ENCODE measurements at places on chromosomes 2 and 18.
A peak's percentile ranks its signal among the peaks of the same experiment; 100 is the strongest.

GRCh38 chr2:181311837-181312236, 145.3 kb upstream of the ITGA4 start:
- peak; percentile 46 for DNase-seq
- no peaks in the 10 kb centered on the region for H3K27me3 ChIP-seq
- H3K36me3 ChIP-seq: no peaks in the 10 kb centered on the region
- peaks cover 62% of the 10 kb centered on the region for H3K4me1 ChIP-seq
- peak overlapping the region; percentile 94 for H3K27ac ChIP-seq

- no peaks in the 10 kb centered on the region for H3K27me3 ChIP-seq
- H3K27ac ChIP-seq: no peak overlapping the region
- no peaks in the 10 kb centered on the region for H3K36me3 ChIP-seq
- no peak for DNase-seq
- no peak overlapping the region for H3K4me3 ChIP-seq
Measured at GRCh38 chr2:129199501-129199900, 780.0 kb upstream of the RAB6C start.

GRCh38 chr2:168585700-168586099, 129.6 kb downstream of the CERS6 start:
- no peak overlapping the region for H3K27ac ChIP-seq
- peaks cover 5% of the 10 kb centered on the region for H3K36me3 ChIP-seq
- H3K4me1 ChIP-seq: peaks cover 47% of the 10 kb centered on the region

DNA sequence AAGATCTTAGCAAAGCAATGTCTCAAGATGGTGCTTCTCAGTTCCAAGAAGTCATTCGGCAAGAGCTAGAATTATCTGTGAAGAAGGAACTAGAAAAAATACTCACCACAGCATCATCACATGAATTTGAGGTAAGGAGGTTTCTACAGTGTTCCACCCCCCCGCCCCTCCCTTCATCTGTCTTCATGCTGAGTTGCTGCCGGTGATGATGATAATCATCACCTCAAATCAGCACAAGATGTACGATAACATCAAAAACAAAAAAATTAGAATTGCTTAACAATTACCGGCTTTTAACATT, 14.6 kb downstream of the UGP2 start:
- no peaks in the 10 kb centered on the region for H3K27me3 ChIP-seq
- H3K36me3 ChIP-seq: peaks cover 6% of the 10 kb centered on the region
- peaks cover 34% of the 10 kb centered on the region for H3K4me1 ChIP-seq
- H3K4me3 ChIP-seq: no peak overlapping the region
- DNase-seq: no peak

DNA sequence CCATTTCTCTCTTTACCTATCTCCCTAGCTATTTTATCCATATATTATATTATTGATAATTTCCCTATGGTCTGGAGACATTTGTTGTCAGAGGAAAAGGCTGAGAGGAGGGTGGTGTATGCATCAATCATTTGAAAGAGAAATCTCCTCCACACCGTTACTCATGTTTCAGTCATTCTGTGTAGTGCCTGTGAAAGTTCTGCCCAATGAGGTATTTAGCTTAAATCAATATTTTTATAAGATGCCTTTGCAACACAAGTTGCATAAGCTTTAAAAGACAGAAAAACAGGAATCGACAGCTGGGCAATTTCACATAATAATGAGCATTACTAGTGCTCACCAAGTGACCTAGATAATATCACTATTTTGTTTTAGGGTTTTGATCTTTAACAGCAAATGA, 363.7 kb upstream of the FSIP2 start:
- no peaks in the 10 kb centered on the region for H3K27me3 ChIP-seq
- H3K4me3 ChIP-seq: no peak overlapping the region
- no peaks in the 10 kb centered on the region for H3K36me3 ChIP-seq
- H3K4me1 ChIP-seq: no peaks in the 10 kb centered on the region

DNA sequence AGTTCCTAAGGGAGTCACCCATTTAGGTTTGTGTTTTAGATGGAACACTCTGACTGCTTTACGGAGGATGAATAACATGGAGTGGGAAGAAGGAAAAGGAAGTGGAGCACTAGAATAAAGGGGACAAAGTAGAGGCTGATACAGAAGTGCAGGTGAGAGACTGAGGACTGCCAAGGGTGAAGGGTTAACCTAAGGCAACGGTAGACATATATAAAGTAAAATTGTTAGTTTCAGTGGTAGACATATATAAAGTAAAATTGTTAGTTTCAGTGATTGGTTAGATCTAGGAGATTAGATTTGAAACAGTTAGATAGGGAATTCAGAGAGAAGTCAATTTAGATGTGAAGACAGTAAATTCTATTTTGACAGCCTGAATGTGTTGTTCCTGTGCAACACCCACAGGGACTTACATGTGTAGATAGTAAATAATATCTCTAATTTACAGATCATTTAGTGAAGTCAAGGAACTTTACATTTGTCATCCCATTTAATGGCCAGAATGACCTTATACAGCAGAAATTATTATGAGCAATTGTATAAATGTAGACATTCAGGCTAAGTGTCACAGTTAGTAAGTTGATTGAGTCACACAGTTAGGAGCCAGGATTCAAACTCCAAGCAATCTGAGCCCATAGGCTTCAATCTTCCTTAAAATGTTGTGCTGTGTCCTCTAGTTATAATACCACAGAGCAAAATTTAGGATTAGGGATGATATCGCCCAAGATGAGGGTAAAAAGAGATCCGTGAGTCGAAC, 270.8 kb upstream of the UBE2E3 start:
- H3K4me1 ChIP-seq: no peaks in the 10 kb centered on the region
- no peaks in the 10 kb centered on the region for H3K36me3 ChIP-seq
- no peaks in the 10 kb centered on the region for H3K27me3 ChIP-seq
- H3K27ac ChIP-seq: no peak overlapping the region

- DNase-seq: no peak
- H3K4me3 ChIP-seq: no peak overlapping the region
- peaks cover 91% of the 10 kb centered on the region for H3K4me1 ChIP-seq
- no peaks in the 10 kb centered on the region for H3K36me3 ChIP-seq
Measured at GRCh38 chr2:45888167-45888566, 236.7 kb downstream of the PRKCE start.

GRCh38 chr18:30359521-30359920, 683.0 kb downstream of the DSC3 start:
- no peaks in the 10 kb centered on the region for H3K36me3 ChIP-seq
- no peaks in the 10 kb centered on the region for H3K27me3 ChIP-seq
- no peak for DNase-seq
- H3K4me3 ChIP-seq: no peak overlapping the region
- no peak overlapping the region for H3K27ac ChIP-seq
- H3K4me1 ChIP-seq: no peaks in the 10 kb centered on the region

DNA sequence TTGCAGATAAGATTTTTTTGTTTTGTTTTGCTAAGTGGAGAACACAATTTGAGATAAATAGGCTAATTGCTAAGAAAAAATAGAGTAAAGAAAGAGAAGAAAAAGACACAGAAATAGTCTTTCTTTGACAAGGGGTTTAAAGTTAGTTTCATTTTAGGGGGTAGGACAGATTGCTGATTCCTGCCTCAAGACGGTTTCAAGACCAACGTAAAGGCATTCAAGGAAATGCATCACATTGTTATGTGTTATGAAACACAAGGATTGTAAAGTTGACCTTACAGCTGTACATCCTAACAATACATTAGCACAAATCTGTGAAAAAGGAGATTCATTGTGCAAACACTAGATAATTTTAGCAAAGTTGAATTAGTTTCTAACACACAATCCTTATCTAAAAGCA, 22.7 kb upstream of the ETAA1 start:
- H3K27ac ChIP-seq: peak overlapping the region; percentile 38
- no peaks in the 10 kb centered on the region for H3K4me1 ChIP-seq
- DNase-seq: no peak
- peaks cover 7% of the 10 kb centered on the region for H3K27me3 ChIP-seq
- H3K4me3 ChIP-seq: no peak overlapping the region

GRCh38 chr2:44753552-44754285, 187.8 kb upstream of the SIX3 start:
- H3K27ac ChIP-seq: no peak overlapping the region
- H3K36me3 ChIP-seq: peaks cover 7% of the 10 kb centered on the region
- H3K4me1 ChIP-seq: peaks cover 11% of the 10 kb centered on the region
- no peaks in the 10 kb centered on the region for H3K27me3 ChIP-seq

DNA sequence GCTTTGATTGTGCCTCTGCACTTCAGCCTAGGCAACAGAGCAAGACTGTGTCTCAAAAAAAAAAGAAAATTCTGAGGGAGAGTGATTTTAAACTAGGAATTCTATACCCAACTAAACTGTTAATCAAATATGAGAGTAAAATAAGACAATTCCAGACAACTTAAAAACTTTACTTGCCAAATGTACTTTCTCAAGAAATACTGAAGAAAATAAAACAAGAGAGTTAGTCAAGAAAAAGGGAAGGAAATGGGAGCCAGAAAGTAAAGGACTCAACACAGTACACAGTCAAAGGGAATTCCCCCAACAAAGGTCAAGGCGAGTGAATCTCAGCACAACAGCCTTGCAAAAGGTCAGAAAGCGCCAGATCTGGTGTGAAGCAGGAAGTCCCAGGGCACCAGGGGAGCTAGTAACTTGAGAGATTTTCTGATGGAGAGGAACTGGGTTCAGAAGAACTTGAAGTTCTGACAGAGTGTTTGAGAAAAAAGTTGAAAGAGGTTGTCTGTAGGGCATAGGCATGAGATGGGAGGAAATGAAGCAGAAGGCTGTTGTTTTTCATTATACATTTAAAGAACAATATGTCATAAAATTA, 22.6 kb upstream of the TBC1D8 start:
- H3K4me1 ChIP-seq: peaks cover 35% of the 10 kb centered on the region
- H3K27ac ChIP-seq: peak overlapping the region; percentile 94
- no peak overlapping the region for H3K4me3 ChIP-seq
- DNase-seq: peak; percentile 66
- no peaks in the 10 kb centered on the region for H3K27me3 ChIP-seq
- peaks cover 5% of the 10 kb centered on the region for H3K36me3 ChIP-seq

- H3K4me3 ChIP-seq: no peak overlapping the region
- no peaks in the 10 kb centered on the region for H3K36me3 ChIP-seq
- no peak for DNase-seq
Measured at GRCh38 chr2:161586517-161587167, 37.6 kb upstream of the SLC4A10 start.

DNA sequence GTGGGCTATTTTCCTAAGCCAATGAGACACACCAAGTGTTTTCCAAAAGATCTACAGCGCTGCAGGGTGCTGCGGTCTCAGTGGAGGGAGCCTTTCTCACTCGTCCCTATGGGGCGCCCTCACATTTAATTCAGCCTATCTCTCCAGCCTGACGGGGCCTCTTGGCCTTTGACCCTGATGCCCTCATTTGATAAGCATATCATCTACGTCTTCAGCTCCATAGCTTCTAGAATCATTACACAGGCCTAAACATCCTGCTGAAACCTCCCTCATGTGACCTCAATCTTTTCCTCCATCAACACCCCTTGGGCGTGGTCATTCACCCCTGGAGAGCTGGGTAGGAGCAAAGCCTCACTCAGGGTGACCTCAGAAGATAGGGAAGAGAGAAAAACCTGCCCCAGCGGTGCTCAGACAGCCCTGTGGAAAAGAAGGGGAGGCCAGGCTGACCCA, 57.4 kb downstream of the CYP26B1 start:
- no peaks in the 10 kb centered on the region for H3K36me3 ChIP-seq
- H3K27me3 ChIP-seq: no peaks in the 10 kb centered on the region
- no peak overlapping the region for H3K27ac ChIP-seq
- H3K4me3 ChIP-seq: no peak overlapping the region
- no peaks in the 10 kb centered on the region for H3K4me1 ChIP-seq

- peak overlapping the region; percentile 85 for H3K27ac ChIP-seq
- H3K36me3 ChIP-seq: no peaks in the 10 kb centered on the region
- peak; percentile 55 for DNase-seq
- H3K4me1 ChIP-seq: peaks cover 76% of the 10 kb centered on the region
- H3K4me3 ChIP-seq: peak overlapping the region; percentile 57
Measured at GRCh38 chr2:234422981-234423431, 73.9 kb downstream of the ARL4C start.

DNA sequence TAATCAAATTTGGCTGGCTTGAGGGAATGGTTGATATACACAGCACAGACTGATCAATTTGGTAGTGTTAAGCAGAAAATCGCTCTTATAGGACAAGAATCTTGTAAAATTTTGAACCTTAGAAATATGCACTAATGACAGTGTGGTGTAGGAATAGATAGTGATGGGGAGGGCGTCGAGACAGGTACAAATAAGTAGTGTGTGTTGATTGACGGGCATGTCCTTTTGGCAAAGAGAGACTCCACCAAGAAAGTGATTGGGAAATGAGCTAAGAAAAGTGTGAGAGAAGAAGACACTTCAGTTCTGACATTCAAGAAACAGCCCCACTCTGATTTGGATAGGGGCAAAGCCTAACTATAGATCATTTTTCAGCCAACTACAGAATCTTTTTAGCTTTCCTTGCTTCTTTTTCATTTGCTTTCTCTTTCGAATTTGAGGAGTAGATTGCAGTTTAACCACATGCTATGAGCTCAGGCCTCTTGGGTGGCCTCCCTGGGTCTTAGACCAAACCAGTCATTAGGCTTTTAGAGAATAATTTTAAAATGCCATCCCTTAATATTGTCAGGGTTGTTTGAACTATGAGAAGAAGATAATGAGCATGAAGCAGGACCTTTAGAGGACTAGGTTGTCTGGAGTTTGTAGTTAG, 127.1 kb downstream of the CERS6 start:
- peaks cover 5% of the 10 kb centered on the region for H3K36me3 ChIP-seq
- no peaks in the 10 kb centered on the region for H3K27me3 ChIP-seq
- no peak overlapping the region for H3K4me3 ChIP-seq
- no peak for DNase-seq
- peak overlapping the region; percentile 79 for H3K27ac ChIP-seq
- H3K4me1 ChIP-seq: peaks cover 45% of the 10 kb centered on the region

DNA sequence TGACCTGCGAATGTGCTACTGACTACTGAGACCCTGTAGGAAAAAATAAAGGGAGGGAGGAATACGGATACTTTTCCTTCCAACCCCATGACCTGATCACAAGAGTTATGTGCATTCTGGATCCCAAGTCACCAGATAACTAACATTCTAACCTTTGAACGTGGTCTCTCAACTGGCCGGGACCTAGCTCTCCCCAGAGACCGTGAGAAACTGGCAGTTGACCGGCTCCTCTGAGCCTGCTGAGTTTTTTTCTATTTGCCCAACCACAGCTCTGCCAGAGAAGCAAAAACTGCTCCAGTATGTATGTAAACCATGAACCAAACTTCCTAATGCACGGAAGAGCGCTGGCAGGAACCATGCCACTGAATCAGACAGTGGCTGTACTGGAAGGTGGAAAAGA, 47.5 kb upstream of the PTMA start:
- no peaks in the 10 kb centered on the region for H3K36me3 ChIP-seq
- no peak for DNase-seq
- peak overlapping the region; percentile 47 for H3K27ac ChIP-seq
- peak overlapping the region; percentile 22 for H3K4me3 ChIP-seq
- no peaks in the 10 kb centered on the region for H3K27me3 ChIP-seq

- no peak overlapping the region for H3K4me3 ChIP-seq
- H3K36me3 ChIP-seq: no peaks in the 10 kb centered on the region
- no peaks in the 10 kb centered on the region for H3K4me1 ChIP-seq
- H3K27me3 ChIP-seq: no peaks in the 10 kb centered on the region
- DNase-seq: no peak
Measured at GRCh38 chr2:18871430-18871829, 282.1 kb upstream of the NT5C1B start.

- H3K4me3 ChIP-seq: no peak overlapping the region
- H3K4me1 ChIP-seq: no peaks in the 10 kb centered on the region
- no peak for DNase-seq
- H3K36me3 ChIP-seq: no peaks in the 10 kb centered on the region
Measured at GRCh38 chr2:25528173-25528572, 145.2 kb downstream of the DTNB start.

Measured in naive B cell (primary cell).